ENCODE measurements at places on chromosomes 11 and 22. TPM values are rescaled to one million over a fixed set of nuclear protein-coding genes. Genes with fewer than 3 reads are reported as not detected.
A peak's percentile ranks its signal among the peaks of the same experiment; 100 is the strongest.

DNA sequence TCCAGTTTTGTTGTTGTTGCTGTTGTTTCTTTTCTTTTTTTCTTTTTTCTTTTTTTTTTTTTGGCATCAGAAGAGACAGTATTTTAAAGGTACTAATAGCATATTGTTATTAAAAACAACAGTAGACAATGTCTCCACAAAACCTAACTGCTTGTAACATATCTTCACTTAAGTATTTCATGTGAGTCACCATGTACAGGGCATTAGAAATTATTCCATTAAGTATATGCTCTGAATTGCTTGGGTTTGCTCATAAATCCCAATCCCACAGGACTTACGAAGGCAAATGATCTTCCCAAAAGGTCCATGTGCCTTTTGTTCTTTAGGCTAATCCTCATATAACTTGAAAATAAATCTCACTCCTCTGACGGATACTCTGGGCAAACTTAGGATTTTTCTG lies 35.9 kb downstream of the MAP6 start:
- DNase-seq = no peak

GRCh38 chr11:67279589-67280340 lies 9.3 kb upstream of the ANKRD13D start:
- DNase-seq = peak; percentile 4

GRCh38 chr11:13329670-13330356 lies 52.2 kb downstream of the BMAL1 start:
- no peak for DNase-seq

DNA sequence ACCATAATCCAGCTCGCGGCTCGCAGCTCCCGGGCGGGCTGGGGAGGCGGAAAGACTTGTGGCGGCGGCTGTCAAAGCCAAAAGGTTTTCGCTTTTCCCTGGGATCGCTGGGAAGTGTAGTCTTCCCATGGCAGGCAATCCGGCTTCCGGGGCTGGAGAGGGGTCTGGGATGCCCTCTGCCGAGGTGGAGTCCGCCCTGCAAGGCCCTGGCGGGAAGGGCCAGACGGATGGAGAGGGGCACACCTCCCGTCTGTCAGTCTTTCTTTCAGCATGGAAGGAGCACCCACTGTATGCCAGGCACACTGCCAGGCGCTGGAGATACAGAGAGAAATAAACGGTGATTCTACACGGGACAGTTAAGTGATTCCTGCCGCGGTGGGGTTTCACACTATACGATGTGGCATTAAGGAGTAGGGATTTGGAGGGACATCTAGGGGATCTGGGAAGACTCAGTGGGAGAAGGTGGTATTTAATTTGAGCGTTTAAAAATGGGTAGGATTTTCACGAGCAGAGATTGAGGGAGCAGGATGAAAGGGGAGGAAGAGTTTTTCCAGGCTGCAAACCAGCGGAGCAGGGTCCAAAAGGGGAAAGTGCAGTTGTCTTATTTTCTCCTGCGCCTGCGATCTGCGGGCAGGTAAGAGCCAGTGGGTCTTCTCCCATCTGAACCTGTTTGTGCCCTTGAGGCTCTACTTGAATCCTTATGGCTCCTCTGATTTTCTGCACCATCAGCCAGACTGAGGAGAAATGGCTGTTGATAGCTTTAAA lies at the start of gene BACE1:
TSS of gene BACE1 (minus strand) at position 60 of the 765 bp plus-strand sequence. CDS start 461 bp downstream, outside the sequence.
- DNase-seq = no peak

DNA sequence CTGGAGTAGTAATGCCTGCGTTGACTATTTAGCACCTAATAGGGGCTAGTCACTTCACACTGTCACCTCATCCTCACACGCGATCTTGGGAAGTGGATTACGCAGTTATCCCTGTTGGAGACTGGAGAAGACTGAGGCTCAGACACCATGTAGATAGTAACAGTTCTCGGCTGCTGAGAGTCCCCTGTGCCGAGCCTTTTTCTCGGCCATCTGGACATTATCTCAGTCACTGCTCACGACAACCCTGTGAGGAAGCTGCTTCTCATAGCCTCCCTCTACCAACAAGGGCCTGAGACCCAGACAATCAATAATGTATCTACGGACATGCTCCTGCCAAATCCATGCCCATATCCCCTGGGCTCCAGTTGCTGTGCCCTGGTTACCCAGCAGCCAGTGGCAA lies 25.9 kb downstream of the SCUBE1 start:
- DNase-seq = no peak

The LYVE1 gene
- not detected for total RNA-seq

DNA sequence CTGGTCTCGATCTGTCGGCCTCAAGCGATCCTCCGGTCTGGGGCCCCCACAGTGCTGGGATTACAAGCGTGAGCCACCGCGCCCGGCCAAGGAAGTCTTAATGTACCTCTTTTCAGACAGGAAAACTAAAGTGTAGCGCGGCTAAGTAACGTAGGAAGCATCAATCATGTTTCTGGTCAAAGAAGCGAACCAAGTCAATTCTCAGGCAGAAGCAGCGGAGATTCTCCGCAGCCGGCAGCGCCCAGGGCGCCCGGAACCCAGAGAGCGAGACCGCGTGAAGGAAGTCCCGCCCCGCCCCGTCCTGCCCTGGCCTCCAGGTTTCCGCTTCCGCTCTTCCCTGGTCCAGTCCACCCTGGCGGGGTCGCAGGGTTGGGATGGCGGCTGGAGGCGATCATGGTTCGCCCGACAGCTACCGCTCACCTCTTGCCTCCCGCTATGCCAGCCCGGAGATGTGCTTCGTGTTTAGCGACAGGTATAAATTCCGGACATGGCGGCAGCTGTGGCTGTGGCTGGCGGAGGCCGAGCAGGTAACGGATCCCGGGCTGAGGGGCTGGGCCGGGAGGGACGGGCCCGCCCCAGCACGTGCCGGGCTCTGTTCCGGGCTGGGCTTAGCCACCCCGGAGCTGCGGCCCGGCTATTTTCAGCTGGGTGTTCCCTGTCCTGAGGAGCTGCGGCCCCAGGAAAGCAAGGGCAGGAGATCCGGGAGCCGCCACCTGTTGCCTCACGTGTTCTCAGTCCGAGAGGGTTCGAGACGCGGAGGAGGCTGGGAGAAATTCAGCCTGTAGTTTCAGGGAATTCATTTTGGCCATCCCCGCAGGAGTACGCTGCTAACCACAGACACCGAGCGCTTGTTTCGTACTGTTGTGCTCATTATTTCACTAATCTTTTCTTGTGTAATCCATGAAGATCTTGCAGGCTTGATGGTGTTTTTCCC lies at the start of gene ADSL:
TSS of gene ADSL (plus strand) at position 316 of the 934 bp plus-strand sequence. CDS start at position 375, 59 bp downstream.
- peak; percentile 94 for DNase-seq

- peak; percentile 68 for DNase-seq
Observed at GRCh38 chr22:44550711-44551491, 52.9 kb upstream of the RTL6 start.

DNA sequence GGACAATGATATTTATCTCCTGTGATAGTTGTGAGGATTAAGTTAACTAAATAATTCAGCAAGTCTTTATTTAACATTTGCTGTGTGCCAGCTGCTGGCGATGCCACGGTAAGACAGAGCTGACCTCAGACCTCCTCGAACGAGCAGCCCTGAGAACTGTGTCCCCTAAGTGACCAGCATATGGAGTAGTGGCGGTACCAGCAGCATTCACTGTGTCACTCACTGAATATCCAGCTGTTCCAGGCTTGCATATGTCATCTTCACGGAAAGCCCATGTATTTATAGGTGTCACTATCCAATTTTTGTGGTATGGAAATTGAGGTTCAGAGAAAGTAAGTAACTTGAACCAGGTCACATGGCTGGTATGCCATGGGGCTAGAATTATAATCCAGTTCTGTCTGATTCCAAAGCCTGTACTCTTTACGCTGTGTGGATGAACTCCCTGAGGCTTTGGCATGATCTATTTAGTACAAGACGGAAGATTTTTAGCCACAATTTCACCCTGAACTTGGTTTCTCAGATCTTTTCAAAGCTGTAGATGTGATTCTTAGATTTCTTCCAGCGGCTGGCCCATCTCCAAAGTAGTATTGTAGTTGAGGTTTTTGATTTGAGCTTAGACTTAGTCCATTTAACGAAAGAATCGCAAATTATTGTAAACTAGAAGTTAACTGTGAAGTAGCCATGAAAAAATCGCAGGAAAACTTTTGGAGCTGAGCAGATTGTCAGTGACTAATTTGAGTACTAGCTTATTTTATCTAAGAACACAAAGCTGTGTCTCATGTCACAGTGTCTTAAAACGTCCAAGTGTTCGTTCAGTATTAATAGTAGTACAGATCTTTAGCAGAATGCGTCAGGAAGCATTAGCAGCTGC lies 49.4 kb upstream of the MYO18B start:
- no peak for DNase-seq

The PRPF19 gene
- total RNA-seq = 148 TPM

GRCh38 chr22:26442086-26442756 lies 13.2 kb downstream of the ASPHD2 start:
- DNase-seq = no peak

DNA sequence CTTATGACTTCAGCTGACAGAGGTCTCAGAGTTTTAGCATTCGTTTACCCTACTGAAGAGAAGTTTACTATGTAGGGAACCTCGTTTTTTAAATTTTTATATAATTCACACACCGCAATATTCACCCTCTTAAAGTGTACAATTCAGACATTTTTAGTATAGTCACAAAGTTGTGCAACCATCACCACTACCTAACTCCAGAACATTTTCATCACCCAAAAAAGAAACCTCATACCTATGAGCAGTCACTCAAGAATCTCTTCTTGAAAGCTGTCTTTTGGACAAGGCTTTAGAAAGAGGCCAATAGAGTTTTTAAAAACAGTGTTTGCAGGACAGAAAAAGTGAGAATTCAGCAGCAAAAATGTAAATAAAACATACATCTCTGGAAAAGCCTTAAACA lies 39.5 kb upstream of the CLNS1A start:
- DNase-seq = no peak

The OR51B5 gene
- total RNA-seq = not detected

GRCh38 chr22:47061226-47061625 lies 298.8 kb downstream of the TBC1D22A start:
- DNase-seq = no peak

GRCh38 chr11:67561971-67562619 lies 21.5 kb upstream of the GSTP1 start:
- DNase-seq = no peak

- no peak for DNase-seq
Observed at GRCh38 chr22:39457198-39457555, 365 bp downstream of the MGAT3 start.

DNA sequence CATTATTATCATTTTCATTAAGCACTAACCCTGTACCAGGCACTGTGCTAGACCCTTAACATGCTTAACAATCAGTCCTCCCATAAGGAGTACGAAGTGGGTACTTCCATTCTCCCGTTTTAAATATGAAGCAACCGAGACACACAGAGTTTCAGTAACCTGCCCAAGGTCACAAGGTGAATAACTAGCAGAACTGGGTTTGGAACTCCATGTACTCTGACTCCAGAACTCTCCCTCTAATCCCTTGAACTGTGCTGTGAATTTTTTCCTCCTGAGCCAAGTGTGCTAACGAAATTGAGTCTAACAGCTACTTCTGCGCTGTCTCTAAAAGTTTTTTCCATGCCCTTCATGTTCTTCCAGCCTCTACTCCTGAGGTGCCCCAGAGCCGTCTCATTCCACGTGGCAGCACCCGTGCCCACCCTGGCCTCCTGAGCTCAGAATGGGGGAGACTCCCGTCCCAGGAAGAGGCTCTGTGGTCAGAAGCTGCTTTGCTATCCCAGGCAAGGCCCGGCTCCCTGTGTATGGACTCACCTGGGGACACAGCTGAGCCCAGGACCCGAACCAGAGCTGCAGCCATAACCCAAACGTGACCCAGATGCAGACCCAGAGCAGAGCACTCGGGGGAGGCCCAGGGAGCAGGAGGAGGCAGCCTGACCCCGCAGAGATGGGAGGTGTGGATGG lies 8.6 kb upstream of the TRIM29 start:
- no peak for DNase-seq

- no peak for DNase-seq
Observed at GRCh38 chr11:12813371-12814225, 139.4 kb downstream of the TEAD1 start.

The SERPIND1 gene
- total RNA-seq = not detected

DNA sequence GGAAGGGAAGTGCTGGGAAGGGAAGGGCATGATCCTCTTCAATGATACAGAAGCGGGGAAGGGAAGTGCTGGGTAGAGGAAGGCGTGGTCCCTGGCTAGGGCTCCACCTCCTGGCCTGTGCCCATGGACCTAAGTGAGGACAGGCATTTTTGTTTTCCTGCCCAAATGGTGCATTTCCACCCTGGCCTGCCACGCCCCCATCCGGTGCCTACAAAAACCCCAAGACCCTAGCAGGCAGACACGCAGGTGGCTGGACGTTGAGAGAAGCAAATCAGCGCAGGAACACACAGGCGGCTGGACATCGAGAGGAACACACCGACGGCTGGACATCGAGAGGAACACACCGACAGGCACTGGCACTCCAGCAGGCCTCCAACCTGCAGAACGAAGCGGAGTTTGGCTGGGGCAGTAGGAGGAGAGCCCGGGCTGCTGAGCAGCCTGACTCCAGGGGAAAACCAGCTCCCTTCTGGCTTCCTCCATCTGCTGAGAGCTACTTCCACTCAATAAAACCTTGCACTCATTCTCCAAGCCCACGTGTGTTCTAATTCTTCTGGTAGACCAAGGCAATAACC lies 628.3 kb downstream of the BUD13 start:
- no peak for DNase-seq

Measured in activated CD4-positive, alpha-beta T cell treated with anti-CD3 and anti-CD28 coated beads for 36 hours (primary cell).